ENCODE measurements at places on chromosomes 2 and 18.
A peak's percentile ranks its signal among the peaks of the same experiment; 100 is the strongest.

DNA sequence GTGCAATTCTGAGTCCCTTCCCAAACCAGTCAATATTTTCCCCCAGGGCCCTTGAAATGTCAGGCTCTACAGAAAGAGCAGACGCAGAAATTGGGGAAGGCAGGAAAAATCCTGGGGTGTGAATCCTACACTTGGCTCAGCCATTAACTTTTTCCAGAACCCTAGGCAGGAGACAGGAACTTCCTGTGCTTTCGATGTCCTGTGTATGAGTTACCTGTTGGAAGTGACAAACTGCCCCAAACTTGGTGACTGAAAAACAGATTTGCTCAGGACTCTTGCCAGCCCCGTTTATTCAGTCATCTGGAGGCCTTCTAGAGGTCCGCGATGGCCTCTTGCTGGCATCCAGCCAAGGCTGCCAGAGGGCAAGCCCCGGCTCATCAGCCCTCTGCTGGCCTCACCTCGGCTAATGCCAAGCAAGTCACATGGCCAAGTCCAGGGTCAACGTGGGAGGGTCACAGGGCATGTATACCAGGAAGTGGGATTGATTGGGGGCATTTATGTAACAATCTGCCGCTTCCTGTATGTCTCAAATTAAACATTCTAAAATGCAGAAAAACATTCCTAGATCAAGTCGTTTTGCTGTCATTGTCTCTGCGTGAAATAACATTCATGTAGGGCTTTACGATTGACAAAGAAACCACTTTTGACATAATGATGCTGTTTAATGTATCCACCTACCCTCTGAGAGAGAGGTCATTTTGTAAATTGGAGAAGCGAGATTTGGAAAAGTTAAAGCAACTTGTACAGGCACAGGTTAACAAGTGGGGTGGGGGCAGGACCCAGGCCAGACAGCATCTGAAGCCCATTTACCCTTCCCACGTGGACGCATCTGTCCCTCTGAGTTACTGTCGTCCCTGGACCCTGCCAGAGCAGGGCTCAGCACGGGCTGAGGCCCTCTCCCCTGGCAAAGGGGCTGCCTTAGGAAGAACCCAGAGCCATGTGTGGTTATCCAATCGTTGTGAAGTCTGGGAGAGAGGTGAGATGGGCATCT is 179.4 kb downstream of the INHBB start:
- no peak for DNase-seq

- DNase-seq = no peak
Measured at GRCh38 chr2:101123795-101124471, 27.2 kb downstream of the TBC1D8 start.

GRCh38 chr18:70991577-70991976 is 702.7 kb downstream of the SOCS6 start:
- no peak for DNase-seq

GRCh38 chr2:10158681-10159080 is 36.1 kb downstream of the RRM2 start:
- no peak for DNase-seq

DNA sequence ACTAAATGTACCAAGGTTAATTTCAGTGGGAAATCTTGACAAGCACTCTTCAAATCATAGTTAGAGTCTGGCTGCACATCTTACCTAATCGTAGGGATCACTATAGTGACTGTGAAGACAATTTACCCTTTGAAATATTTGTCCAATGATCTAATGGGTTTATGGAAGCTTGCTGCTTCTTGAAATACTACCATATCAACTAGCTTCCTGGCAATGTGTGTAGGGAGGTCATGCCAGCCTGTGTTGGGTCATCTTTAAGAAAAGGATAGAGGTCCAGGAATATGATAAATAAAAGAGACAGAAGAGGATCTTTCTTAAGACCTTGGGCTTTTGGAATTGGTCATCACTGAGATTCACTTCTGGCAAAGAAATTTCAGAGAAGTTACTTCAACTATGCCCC is 84.4 kb downstream of the POLE4 start:
- DNase-seq = no peak

DNA sequence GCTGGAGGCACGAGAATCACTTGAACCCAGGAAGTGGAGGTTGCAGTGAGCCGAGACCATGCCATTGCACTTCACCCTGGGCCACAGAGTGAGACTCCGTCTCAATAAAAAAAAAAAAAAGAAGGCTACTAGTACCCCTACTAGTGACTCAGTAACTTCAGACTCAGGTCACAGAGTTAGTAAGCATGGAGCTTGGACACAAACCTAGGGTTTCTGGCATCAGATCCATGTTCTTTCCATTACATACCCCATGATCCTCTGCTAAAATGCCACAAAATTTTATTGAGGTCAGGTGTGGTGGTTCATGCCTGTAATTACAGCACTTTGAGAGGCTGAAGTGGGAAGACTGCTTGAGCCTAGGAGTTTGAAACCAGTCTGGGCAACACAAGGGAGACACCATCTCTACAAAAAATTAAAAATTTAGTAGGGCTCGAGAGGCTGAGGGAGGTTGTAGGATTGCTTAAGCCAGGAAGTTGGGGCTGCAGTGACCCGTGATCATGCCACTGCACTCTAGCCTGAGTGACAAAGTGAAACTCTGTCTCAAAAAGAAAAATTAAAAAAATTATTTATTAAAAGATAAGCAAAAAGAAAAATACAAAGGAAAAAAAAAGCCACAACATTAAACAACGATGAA is 45.1 kb downstream of the DHX57 start:
- DNase-seq = no peak

GRCh38 chr2:8850845-8851487 is 13.6 kb upstream of the KIDINS220 start:
- no peak for DNase-seq

- DNase-seq = no peak
Measured at GRCh38 chr18:32160547-32160946, 29.3 kb upstream of the MEP1B start.

GRCh38 chr2:197072533-197072932 is 146.0 kb upstream of the PGAP1 start:
- no peak for DNase-seq

GRCh38 chr2:28647682-28648081 is 103.9 kb upstream of the PPP1CB start:
- no peak for DNase-seq

DNA sequence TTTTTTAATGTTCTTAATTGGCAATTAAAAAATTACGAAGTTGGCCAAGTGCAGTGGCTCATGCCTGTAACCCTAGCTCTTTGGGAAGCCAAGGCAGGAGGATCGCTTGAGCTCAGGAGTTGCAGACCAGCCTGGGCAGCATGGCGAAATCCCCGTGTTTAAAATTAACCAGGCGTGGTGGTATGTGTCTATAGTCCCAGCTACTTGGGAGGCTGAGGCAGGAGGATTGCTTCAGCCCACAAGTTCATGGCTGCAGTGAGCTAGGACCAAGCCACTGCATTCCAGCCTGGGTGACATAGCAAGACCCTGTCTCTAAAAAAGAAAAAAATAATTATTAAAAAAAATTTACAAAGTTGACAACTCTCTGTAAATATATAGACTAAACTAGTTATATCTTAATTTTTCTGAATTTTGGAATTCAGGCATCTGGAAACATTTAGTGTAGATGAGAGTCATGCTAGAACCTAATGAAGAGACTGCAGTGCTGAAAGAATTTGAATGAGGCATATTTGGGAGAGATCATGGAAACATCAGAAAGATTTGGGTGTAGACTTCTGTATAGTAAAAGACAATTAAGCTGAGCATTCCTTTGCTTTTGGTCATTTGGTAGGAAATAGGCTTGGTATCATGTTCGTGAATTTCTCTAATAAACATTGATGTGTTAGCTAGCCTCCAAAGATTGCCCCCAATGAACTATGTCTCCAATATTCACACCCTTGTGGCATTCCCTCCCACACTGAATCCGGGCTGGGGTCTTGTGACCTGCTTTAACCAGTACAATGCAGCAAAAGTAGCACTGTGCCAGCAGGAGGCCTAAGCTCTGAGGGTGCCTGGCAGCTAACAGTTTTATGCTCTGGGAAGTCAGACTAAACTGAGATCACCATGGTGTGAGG is 4.2 kb upstream of the ROCK1 start:
- no peak for DNase-seq

- no peak for DNase-seq
Measured at GRCh38 chr2:101500860-101501259, 25.9 kb upstream of the RFX8 start.

- no peak for DNase-seq
Measured at GRCh38 chr2:202109139-202109736, 36.2 kb downstream of the KIAA2012 start.

DNA sequence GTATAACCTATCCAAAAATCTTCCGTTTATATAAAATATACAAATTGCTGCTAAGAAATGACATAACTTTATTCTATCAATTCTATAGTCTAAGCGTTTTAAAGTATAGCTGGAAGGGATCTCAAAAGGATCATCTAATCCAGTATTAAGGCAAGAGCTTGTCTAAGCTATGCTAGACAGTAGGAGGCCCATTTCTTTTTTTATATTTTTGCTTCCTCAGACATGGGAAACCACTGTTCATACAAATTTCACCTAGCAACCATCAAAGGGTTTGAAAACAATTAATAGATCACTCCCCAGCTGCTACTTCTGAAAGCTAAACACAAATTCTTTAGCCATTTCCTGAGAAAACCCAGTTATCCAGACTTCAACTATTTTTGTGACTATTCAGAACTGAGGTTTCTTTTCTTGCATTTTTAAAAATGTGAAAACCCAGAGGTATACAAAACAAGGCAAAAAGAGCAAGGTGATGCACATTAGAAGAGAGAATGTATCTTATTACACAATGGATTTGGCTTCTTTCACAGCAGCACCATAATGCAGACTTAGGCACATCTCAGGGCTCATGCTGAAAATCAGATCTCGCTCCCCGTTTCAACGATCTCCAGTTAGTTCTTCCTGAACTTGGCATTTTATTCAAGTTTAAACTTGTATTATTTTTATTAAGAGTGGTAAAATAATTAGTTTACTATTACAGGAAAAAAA is 274.4 kb downstream of the LRP1B start:
- DNase-seq = no peak

GRCh38 chr2:234468503-234468902 is 28.4 kb downstream of the ARL4C start:
- DNase-seq = no peak

DNA sequence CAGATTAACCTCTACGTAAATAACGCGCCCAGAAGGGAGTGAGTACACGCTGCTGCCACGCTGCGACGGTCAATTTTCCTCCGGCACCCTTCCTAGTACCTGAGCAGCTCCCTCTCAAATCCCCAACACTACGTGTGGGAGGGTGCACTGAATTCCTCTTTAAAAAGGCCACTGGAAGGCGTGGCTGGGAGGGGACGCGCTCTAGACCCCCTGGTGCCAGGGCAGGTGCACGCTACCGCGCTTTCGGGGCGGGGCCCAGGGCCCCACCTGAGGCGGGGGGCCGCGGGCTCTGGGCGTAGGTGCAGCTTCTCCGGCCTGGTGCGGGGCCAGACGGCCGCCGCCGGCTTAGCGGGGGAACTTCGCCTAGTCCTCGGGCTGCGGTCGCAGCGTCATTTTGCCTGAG is 668 bp upstream of the ANKRD12 start:
- no peak for DNase-seq

- no peak for DNase-seq
Measured at GRCh38 chr2:190214426-190215194, 105.0 kb downstream of the HIBCH start.

DNA sequence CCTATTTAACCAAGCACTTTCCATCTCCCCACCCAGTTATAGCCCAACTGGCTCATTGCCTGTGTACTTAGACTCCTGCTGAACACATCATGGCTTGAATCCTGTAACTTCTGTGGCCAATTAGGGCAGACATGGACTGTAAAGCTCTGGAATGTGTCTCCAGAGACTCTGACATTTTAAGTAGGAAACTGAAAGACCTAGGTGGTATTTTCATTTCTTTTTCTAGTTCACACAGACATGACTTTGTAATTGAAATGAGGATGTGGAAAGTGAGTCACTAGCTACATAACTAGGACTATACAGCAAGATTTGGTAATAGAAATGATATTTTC is 12.2 kb downstream of the DOK1 start:
- DNase-seq = no peak

DNA sequence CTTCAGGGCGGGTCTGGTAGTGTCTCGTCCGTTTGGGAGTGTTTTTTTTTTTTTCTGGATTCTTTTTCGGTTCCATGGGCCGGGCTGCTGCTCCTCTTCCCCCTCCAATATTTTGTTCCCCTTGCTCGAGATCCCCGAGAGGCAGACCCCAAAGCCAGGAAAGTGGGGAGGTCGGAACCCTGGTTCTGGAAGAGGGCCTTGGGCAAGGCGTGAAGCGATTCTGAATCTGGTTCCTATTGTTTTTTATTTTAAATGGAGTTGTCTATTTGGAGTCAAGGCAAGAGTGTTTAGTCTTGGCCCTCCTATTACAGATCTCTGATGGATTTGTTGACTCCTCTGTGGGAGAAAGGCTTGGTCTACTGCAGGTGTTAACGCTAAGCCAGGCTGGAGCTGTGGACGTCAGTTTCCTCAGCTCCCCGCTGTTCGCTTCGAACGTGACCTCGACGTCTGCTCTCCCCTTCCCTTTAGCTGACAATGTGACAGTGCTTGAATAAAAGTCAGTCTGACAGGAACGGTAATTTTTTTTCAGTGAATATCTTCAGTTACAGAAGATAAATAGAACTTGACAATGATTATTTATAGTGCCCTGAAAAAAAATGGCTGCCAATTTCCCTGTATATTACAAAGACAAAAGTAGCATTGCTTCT is 683 bp upstream of the DNAJC27 start:
- DNase-seq = peak; percentile 68

- no peak for DNase-seq
Measured at GRCh38 chr2:201403880-201404279, 46.7 kb upstream of the FLACC1 start.

GRCh38 chr2:232928551-232929302 is 58.7 kb downstream of the SNORC start:
- DNase-seq = no peak

DNA sequence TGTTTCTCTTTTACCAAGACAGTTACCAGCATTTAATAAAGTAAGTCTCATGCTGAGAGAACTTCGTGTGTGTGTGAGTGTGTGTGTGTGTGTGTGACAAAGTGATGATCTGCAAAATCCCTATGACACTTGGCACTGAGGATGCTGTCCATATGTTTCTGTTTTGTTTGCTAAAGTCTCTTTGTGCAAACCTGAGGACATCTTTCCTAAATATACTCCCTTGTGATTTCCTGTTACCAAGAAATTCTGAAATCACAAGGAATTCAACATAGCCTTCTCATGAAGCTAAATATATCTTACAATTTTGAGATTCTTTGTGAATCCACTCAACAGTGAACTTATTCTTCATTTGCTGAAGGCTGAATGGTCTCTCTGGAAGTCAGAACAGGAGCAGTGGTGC is 1359.7 kb upstream of the NRXN1 start:
- DNase-seq = no peak

DNA sequence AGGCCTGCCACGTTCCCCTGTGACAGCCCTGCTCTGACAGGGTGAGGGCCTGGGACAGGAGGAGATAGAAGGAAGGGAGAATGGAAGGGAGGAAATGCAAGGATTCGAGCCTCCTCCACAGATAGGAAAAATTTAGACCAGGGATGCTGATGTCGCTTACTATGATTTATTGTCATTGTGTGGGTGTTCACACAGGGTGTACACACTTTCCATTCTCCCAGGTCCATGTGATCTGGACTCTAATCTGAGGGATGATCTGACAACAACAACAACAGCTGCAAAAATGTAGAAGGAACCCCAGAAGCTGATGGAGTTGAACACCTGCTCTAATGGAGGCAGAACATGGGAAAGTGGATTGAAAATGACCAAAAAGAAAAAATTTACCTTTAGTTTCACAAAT is 231.7 kb upstream of the TNP1 start:
- DNase-seq = no peak

GRCh38 chr2:181861379-181861778 is 30.2 kb upstream of the ITPRID2 start:
- DNase-seq = no peak
